T-cell (primary cell): ENCODE measurements at places on chromosomes 13 and 19. TPM values are rescaled to one million over a fixed set of nuclear protein-coding genes. Genes with fewer than 3 reads are reported as not detected.

The OVOL3 gene
- not detected for total RNA-seq

The KDELR1 gene
- total RNA-seq: 47.5 TPM

The CEACAM20 gene
- total RNA-seq: not detected

The ANKRD24 gene
- total RNA-seq: 0.91 TPM

The MCOLN1 gene
- 13.0 TPM for total RNA-seq
